ENCODE measurements at places on chromosomes 4 and X.

DNA sequence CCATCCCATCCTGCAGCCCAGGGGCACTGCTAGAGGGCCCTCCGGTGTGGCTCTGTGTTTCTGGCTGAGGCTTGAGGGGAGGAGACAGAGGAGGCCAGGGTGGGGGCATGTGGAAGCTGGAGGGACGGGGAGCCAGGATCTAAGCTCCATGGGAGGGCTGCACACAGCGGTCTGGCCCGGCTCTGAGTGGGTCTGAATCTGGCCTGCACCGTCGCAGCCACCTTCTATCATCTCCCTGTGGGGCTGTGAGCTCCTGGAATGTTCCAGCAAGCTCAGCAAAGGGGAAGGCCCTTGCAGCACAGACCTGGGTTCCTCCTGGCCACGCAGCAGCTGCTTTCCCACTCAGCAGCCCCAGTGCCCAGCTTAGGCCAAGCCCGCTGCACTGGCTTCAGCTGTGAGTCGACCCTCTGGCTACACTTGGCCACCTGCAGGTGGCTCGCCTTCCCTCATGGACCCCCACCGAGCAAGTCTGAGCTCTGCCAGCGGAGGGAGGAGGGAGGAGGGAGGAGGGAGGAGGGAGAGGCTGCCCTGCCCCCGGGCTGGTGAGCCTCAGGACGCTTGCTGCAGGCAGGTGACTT, 5.3 kb downstream of the NKX1-1 start:
- DNase-seq = no peak

GRCh38 chr4:114399105-114399504, 199.5 kb upstream of the UGT8 start:
- no peak for DNase-seq

DNA sequence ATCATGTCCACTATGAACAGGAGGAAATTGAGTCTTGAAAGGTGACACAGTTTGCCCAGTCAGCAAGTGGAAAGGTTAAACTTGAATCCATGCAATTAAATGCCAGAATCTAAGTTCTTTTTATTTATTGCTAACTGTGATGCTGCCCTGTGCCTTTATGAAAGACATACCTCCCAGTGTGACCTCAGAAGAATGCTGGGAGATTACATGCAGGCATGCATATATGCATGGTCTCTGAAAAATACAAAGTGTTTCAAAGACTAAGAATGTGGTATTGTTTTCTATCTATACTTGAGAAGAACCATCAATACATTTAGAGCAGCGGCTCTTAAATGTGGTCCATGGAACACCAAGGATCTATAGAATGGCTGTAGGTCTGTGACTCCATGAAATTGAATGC, 45.6 kb downstream of the CCDC149 start:
- no peak for DNase-seq

DNA sequence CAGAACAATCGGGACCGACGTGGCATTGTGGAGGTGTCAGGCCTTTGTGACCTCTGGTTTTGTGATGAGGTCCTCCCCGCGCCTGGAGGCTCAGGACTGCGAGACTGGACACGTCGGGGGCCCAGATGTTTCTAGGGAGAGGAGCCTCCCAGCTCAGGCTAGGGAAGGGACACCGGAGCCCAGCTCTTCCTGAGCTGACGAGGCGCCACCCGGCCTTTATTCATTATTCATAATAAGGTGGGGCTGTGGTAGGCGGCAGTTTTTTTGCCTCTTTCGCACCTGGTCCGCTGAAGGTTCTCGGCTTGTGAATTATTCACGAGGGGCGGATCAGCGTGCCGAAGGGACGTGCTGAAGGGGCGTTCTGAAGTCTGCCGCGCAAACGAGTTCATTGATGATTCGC, 2.3 kb upstream of the UBA1 start:
- peak; percentile 51 for DNase-seq

GRCh38 chr4:142961866-142962265, 115.8 kb upstream of the INPP4B start:
- DNase-seq = no peak
